ENCODE measurements at places on chromosomes 4 and X.

DNA sequence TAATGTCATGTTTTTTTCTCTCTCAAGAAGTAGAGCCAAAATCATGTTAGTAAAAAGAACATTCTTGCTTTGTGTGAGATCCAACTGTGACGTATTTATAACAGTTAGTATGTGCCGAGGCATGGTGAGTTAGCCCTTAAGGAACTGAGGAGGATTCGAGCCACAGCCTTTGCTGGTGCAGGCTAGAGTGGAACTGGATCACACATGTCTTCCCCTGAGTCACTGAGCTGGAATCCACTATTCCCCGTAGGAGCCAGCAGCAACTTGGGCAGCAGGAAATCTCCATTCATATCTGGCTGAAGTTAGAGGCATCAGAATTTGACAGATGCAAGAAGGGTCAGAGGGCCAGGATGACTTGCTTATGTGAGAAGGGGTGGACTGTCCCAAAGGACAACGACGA, 144.6 kb upstream of the KIT start:
- DNase-seq: no peak

GRCh38 chr4:87543835-87544461, 14.8 kb upstream of the SPARCL1 start:
- peak; percentile 17 for DNase-seq

DNA sequence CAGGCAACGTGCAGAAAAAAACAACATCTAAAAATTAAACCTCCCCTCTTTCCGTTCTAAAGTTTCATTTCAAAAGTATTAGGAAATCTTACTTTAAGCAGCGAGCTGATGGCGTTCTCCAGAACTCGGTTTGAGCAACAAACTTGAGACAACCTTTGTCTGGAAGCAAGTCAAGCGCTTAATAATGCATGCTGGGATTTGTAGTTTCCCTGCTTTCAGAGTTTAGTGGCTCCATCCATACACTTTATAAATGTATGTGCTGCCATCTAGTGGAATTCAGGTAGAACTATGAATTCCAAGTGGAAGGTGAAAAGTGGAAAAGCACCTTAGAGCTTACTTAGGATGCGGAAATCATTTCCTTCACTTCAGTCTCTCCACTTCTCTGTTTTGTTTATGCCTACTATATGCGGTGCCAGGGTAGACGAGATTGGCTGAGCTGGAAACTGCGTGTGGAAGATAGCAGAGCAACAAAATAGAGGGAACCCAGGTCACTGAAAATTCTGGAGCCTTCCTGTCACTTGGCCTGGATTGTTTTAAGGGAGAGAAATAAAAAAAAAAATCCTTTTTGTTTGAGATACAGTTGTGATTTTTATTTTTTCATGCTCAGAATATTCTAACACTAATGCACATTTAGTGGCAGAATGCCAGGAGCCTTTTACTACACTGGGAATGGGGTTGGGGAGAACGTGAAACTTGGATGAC, at the start of gene BDH2:
Gene BDH2, minus strand, starts transcription at position 144 of the 702 bp plus-strand sequence. CDS start 3,580 bp downstream, outside the sequence.
- peak; percentile 83 for DNase-seq

DNA sequence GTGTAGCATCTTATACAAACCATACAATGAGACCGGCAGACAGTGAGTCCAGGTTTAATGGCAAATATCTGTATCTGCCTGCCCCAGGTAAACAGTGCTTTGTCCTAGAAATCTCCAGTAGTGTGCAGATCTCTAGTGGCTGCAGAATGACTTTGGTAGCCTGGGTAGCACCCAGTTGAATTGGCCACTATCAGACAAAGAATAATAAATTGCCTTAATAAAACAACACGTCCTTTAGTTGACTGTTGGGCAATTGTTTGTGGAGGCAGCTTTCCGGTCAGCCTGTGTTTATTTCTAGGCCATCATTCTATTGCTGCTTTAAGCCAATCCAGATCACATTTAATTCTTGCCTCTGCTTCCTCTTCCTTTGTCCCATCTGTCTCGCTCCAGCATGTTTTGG, 52.5 kb downstream of the SNX25 start:
- DNase-seq: no peak

DNA sequence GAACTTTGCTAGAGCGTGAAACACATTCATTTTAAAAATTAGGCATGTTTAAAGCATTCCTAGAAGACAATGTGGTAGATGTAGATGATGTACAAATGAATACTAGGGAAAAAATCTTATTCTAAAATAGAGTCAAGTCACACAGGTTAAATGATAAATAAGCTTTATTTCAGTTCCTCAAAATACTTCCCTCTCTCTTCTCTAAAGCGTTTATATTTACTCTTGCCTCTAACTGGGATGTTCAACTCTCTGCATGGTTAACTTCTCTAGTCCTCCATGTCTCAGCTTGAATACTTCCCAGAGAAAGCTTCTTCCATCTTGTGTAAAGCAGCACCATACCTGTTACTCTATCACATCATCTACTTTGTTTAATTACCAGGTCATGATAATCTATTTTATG, 30.9 kb upstream of the GLRA3 start:
- no peak for DNase-seq

DNA sequence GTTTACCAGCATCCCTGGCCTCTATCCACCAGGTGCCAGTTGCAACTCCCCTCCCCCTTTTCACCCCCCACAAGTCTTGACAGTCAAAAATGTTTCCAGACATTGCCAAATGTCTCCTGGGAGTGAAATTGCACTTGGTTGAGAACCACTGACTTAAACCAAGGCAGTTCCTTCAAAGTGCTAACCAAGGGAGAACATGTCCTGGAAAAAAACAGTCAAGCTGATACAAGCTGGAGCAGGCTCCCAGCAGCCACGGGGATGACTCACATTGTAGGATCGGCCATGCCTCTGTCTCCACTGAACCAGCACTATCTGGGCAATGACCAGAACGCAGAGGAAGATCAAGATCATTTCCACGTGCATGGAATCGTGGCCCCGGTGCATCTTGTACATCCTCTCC, 11.4 kb downstream of the RNF175 start:
- no peak for DNase-seq

GRCh38 chr4:146288193-146288592, 73.9 kb downstream of the REELD1 start:
- DNase-seq: no peak
